ENCODE measurements at places on chromosomes 1 and 21. TPM values are rescaled to one million over a fixed set of nuclear protein-coding genes. Genes with fewer than 3 reads are reported as not detected.

HSPA6 gene
- polyA plus RNA-seq = 29.3 TPM

DNA sequence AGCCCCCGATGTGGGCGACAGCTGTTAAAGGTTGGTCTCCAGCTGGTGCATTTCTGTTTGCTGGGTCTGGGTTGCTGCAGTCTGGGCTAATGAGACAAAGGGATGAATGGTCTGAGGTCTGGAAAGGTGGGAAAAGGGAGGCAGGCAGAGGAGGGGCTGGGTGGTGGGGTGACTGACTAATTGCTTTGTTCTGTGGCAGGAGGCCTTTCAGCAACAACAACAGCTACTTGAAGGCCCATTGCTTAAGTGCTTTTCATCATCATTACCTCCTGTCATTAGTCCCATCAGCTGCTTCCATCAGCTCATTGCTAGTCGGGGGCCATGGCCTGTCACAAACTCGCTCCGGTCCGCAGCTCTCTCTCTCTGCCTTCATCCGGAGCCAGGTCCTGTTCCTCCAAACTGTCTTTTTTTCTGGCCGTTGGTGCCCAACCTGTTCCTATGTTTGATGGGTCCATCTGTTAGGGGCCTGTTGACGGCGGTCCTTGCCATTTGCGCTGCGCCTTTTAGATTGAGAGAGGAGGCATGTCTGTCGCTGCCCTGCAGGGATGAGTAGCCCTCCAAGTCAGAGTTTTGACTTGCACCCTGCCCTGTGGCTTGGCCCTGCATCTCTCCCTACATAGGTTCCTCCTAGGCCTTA is 105.6 kb upstream of the PLXNA2 start:
- DNase-seq = no peak

GRCh38 chr21:34544032-34544496 is 32.1 kb upstream of the KCNE1 start:
- DNase-seq = peak; percentile 64

DNA sequence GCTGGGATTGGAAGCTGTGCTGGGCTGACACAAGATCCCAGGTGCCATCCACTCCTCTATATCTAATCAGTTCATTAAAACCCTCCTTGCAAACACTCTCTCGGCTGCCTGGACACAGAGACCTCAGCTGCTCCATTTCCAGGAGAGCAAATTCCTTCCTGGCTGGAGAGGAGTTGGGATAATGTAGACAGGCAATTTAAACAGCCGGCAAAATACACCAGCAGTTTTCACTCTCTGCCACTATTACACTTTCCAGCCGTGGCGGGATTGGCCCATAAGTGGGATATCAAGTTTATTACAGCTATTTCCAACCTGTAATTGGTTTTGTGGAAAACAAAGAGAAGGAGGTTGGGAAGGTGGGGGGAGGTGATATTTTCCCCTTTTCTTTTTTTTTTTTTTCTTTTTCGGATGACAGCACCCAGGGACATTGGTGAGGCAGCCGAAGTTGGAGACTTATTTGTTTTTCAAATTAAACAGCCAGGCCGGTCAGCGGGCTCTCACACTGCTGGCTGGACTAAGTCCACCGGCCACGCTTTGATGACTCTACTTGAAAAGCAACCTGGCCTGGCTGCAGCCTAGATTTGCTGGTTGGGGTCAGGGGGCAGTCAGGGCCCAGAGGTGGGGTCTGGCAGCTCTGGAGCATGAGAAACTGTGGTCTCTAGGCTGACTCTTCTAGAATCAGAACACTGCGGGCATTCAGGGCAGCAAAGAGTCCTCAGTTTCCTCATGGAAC is 177.4 kb downstream of the IGSF21 start:
- no peak for DNase-seq

- DNase-seq = peak; percentile 60
Observed at GRCh38 chr1:25022361-25023189, 92.5 kb upstream of the RUNX3 start.

GRCh38 chr21:18518054-18518481 is 114.5 kb upstream of the TMPRSS15 start:
- peak; percentile 41 for DNase-seq

LAD1 gene
- 39.6 TPM for polyA plus RNA-seq

DNA sequence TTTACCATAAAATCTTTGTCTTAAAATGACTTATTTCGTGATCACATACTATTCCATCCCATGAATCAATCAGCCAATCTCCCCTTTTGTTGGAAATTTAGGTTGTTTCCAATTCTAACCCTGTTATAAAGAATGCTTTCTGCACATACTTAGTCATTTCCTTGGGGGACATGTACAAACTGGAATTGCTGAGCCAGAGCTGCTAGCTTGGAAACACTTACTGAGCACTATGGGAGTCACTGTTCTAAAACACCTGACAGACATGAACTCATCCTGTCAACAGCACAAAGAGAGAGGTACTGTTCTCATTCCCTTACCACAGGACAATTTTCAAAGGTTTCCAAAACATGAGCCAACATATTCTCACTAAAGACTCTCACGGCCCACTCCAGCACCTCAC is 32.1 kb downstream of the AK2 start:
- DNase-seq = no peak

DNA sequence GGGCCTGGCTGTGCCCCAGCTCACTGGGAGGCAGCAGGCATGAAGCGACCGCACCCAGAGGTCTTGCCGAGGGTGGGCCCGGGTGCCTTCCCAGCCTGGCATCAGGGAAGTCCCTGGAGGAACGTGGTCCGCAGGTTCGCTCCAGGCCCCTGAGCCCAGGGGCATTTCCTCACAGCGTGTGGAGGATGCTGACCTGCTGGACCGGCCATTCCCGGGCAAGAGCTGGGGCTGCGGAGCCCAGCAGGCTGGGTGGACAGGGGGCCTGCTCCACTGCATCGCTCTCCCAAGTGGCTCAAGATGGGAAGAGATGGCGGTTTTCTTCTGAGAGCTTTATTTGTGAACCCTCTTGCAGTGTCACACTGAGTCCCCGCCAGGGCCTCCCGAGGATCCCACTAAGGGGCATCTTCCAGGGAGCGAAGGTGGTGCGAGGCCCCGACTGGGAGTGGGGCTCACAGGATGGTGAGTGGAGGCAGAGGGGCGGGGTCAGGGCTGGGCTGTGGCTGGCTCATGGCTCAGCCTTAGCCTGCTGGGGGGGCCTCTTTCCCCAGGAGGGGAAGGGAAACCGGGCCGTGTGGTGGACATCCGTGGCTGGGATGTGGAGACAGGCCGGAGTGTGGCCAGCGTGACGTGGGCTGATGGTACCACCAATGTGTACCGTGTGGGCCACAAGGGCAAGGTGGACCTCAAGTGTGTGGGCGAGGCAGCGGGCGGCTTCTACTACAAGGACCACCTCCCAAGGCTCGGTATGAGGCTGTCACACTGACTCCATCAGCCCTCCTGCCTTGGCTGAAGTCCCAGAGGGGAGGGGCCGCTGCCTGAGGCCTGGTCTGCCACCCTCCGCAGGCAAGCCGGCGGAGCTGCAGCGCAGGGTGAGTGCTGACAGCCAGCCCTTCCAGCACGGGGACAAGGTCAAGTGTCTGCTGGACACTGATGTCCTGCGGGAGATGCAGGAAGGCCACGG is 7.2 kb upstream of the MMP23B start:
- peak; percentile 81 for DNase-seq

All from lung (tissue), 17 donors.